ENCODE measurements at places on chromosomes 2 and 18.

GRCh38 chr18:62399781-62400308 is 74.7 kb downstream of the TNFRSF11A start:
- H3K36me3 ChIP-seq = no peaks in the 10 kb centered on the region
- H3K27ac ChIP-seq = no peak overlapping the region
- no peak overlapping the region for H3K4me3 ChIP-seq
- no peak for DNase-seq
- no peaks in the 10 kb centered on the region for H3K4me1 ChIP-seq

DNA sequence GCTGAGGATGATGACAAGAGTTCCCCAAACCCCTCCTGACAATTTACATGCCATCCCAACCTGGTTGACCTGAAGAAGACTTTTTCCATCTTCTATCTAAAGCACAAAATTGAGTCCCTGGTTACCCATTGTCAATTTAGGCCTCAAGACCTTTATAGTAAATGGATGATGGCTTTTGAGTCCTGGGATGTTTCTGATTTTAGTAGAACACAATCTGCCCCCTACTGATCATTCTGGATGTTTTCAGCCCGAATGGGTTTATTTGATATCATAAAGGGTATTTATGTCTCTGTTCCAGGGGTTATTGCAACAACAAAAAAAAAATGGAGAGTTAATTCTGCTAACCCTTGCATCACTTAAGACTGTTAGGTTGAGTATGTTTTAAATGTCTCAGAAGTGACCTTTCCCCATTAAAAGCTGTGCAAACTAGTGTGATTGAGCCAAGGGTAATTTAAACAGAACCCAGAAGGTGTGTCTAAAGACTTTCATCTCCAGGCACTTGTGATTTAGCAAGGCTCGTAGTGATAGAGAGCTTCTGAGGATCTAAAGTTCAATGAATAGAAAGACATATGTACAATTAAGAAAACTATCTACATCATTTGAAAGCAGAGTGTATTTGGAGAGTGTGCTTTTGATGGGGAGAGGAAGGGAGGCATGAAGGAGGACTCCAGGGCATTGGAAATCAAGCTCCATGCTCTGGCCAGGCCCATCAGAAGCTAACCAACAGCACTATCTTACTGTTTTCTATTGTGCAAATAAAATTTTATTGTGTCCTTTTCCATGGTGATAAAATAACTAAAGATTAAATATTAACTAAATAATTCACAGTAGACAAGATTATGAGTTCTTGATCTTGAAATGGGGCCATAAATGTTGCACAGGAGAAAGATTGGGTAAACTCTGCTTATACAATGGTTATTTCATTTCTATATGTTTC is 96.6 kb upstream of the NOSTRIN start:
- DNase-seq = peak; percentile 38
- H3K27ac ChIP-seq = no peak overlapping the region
- no peak overlapping the region for H3K4me3 ChIP-seq

- no peak overlapping the region for H3K4me3 ChIP-seq
- no peak for DNase-seq
- H3K4me1 ChIP-seq = peaks cover 13% of the 10 kb centered on the region
- H3K36me3 ChIP-seq = no peaks in the 10 kb centered on the region
- H3K27me3 ChIP-seq = no peaks in the 10 kb centered on the region
Measured at GRCh38 chr2:44652701-44653100, 288.8 kb upstream of the SIX3 start.

DNA sequence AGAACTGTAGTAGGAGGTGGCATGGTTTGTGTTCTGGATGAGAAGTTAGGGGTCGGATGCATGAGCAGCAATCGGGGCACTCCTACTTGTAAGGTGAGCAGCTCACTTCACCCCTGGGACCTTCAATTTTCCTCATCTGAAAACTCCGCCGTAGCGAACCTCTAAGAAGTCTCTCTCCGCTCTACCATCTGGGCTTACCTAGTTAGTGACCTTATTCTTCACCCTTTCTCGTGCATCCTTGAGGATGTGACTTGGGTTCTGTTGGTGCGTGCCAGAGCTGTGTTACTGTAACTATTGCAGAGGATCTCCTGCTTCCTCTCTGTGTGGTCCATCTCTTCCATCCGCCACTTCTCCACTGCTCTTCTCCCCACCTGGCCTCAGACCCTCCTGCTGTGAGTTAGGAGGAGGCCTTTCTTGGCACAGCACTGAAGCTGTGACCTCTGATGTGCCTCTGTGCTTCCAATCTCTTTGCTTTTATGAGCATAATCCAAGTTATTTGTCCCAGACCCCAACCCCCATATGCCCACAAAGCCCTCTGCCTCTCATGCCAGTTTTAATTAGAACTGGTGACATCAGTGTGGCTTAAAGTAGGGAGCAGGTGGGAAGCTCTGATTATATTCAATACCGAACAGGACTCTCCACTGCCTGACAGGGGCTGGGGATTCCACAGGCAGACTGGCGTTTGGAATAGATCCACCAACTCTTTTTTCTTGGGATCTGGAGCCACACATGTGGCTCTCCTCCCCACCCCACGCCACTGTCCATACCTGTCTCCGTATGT is 178.4 kb downstream of the BCL2 start:
- H3K27ac ChIP-seq = peak overlapping the region; percentile 76
- H3K27me3 ChIP-seq = no peaks in the 10 kb centered on the region
- no peaks in the 10 kb centered on the region for H3K36me3 ChIP-seq
- no peak for DNase-seq
- H3K4me1 ChIP-seq = peaks cover 60% of the 10 kb centered on the region

DNA sequence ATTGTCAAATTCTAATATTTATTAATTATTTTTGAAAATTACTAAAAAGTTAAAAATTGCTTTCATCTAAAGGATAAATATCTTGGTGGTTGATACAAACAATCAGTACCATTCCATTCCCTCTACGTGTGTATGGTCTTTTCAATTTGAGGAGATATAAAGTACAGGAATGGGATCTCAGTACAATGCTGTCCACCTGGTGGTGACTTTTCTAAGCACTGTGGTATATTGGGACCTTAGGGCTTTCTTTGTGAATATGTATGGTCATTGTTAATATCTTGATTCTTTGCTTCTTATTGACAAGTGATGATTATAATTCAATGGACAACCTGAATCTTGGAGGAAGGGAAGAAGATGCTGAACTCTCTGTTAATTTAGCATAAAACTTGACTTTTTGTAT is 83.1 kb downstream of the NBEAL1 start:
- H3K4me3 ChIP-seq = no peak overlapping the region
- no peaks in the 10 kb centered on the region for H3K27me3 ChIP-seq
- H3K36me3 ChIP-seq = no peaks in the 10 kb centered on the region
- no peak overlapping the region for H3K27ac ChIP-seq

DNA sequence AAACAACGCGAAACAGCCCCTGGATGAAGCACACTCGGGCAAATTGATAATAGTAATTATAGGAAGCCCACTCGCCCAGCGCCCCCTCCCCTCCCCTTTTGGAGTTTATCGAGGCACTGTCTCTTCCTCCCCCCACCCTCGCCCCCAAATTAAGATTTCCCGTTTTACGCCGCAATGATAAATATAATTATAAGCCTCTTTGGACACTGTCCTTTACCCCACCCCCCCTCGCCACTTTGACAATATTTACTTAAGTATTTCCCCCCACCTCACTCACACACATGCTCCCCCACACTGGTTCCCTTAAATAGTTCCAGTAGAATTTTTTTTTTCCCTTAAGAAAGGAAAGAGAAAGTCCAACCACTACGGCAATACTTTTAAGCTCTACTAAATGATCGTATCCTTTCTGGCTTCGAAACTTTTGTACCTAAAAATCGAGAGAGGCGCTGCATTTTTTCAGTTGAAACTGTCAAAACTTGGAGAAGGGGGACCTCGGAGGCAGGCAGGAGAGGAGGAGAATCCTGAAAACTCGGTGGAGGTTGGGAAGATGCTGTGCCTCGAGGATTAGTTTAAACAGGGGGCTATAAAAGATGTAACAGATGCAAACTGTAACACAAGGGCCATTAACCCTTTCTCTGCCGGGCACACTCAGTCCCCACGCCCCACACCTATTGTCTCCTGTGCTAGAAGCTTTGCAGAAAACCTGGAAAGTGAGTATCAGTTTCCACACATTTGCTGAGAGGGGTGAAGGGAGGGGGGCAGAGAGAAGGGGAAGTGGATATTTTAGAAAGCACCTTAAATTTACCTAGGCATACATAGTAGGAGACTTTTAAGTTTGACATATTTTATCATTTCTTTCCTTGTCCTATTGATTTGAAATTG is 1.8 kb downstream of the ZEB2 start:
- no peak overlapping the region for H3K27ac ChIP-seq
- H3K4me1 ChIP-seq = peaks cover 13% of the 10 kb centered on the region
- H3K4me3 ChIP-seq = peak overlapping the region; percentile 71
- H3K36me3 ChIP-seq = no peaks in the 10 kb centered on the region

- no peaks in the 10 kb centered on the region for H3K36me3 ChIP-seq
- no peak overlapping the region for H3K27ac ChIP-seq
- H3K4me1 ChIP-seq = no peaks in the 10 kb centered on the region
- no peaks in the 10 kb centered on the region for H3K27me3 ChIP-seq
Measured at GRCh38 chr2:95034221-95034620, 8.7 kb downstream of the MAL start.

Measured in MM.1S (cell line).